ENCODE measurements at places on chromosomes 5 and 9.

DNA sequence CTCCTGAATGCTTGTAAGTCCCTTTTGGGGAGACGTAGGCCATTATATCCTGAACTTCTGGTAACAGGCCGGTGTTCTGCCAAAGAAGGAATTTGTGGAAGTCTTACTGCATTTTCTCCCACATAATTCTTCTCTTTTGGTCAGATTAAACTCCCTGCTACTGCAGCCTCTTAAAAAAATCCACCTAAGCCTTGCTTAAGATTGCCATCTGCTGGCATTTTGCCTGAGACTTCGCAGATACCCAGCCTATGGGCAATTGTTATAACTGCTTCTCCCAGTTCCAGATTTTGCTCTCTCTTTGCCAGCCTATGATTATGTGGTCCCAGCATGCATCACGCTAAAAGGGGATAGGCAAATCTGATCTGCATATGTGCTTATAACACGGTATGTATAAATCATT, 391.6 kb upstream of the CHD1 start:
- no peak for DNase-seq

GRCh38 chr5:89168766-89169165, 285.8 kb upstream of the MEF2C start:
- DNase-seq, result no peak

GRCh38 chr5:73008831-73009230, 53.0 kb downstream of the FCHO2 start:
- DNase-seq, result no peak

DNA sequence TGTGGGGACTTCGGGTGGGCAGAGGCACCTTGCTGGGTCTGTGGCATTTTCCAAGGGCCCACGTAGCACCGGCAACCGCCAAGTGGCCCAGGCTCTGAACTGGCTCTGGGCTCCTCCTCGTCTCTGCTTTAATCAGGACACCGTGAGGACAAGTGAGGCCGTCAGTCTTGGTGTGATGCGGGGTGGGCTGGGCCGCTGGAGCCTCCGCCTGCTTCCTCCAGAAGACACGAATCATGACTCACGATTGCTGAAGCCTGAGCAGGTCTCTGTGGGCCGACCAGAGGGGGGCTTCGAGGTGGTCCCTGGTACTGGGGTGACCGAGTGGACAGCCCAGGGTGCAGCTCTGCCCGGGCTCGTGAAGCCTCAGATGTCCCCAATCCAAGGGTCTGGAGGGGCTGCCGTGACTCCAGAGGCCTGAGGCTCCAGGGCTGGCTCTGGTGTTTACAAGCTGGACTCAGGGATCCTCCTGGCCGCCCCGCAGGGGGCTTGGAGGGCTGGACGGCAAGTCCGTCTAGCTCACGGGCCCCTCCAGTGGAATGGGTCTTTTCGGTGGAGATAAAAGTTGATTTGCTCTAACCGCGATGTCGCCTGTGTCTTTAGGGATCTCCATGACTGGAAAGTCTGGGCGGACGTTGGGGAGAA, 5.8 kb downstream of the DPP7 start:
- DNase-seq, result no peak

DNA sequence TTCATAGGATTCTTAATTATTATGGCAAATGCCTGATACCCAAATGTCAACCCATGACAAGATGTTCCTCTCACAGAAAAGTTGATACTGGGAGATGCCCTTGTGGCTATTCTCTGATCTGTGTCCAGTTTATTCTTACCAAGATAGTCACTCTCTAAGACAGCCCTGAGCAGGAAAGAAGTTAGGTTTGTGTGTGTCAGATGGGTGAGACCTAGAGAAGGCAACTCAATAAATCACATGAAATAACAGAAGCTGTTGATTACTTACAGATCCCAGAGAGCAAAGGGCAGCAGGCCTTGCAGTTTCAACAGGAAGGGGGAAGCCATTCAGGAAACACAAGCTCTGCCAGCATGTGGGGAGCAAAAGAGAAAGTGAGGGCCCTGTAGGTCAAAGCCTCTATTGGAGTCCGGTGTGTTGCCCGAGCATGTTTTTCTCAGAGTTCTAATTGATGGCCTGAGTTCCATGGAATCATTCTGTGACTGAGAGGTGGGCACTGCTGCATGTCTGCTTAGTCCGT, 1193.7 kb upstream of the CDH18 start:
- DNase-seq, result no peak

DNA sequence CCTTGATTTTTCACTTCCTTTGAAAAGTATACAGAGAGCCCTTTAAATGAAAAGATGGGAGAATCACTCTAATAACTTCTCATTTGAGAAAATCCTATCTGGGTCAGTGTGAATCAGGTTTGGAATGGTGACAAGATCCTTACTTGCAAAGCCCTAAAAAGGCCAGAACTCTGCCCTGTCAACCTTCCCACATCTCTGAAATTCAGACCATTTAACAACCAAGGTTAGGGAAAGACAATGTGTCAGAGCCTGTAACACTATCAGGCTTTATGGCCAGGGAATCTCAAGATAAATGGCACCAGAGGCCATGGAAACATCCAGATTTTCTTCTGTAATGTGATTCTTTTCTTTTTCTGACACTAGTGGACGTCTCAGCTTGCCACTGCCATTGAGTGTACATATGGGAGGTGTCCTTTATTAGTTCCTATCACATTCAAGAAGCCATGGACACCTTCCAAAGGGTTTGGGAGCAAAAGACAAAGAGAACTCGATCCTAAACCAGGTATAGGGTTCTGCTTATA, 165.7 kb upstream of the GPR151 start:
- no peak for DNase-seq

DNA sequence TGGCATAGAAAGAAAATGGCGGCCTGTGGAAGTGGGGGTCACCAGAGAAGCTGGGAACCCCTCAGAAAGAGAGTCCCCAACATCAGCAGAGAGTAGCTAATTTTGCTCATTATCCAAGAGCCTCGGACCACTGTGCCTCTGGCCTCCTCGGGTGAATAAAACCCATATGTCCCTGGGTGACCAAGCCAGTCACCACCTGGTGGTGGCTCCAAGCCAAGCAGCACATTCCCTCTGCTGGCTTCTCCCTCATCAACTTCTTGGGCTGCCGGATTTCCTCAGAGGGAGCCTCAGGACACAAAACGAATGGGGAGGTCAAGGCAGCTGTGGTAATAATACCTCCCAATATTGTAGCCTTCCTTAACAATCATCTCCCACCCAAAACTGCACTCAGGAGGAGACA, 242.5 kb downstream of the NFIB start:
- no peak for DNase-seq

- DNase-seq, result no peak
These were observed 3.8 kb upstream of the ATP6V0E1 start for GRCh38 chr5:172979778-172980177.

GRCh38 chr5:138809391-138809790, 56.2 kb downstream of the CTNNA1 start:
- DNase-seq, result no peak
